ENCODE measurements at places on chromosomes 7 and 10.

DNA sequence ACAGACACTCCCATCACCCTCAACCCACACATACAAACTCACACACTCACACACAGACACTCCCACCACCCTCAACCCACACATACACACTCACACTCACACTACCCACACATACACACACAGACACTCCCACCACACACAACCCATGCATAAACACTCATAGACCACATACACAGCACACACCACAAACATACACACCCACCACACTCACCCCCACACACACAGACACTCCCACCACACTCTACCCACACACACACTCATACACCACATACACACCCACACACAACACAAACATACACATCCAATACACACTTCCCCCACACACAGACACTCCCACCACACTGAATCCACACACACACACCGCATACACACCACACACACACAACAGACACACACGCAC lies 521.2 kb downstream of the TCERG1L start:
- no peak for DNase-seq

DNA sequence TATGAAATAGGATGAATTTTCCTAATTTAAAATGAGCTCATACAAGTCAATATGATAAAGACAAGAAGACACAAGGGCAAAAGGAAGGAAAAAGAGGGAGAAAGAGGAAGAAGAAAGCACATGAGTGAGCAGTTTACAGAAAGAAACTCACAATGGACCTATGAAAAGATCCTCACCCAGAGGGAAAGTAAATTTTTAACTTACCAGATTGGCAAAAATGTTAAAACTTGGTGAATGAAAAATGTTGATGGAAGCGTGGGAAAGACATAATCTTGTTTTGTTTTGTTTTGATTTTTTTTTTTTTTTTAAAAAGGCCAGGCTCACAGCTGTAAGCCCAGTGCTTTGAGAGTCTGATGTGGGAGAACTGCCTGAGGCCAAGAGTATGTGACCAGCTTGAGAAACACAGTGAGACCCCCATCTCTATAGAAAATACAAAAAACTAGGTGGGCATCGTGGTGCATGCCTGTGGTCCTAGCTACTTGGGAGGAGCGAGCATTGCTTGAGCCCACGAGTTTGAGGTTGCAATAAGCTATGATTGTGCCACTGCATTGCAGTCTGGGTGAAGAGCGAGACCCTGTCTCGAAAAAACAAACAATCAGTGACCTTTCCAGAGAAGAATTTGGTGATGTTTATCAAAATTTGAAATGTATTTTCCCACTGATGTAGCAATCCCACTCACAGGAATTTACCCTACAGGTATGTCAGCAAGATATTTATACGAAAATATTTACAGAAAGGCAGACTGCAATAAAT lies 152.9 kb upstream of the ASAH2 start:
- no peak for DNase-seq

GRCh38 chr10:69389827-69390490 lies 26.8 kb downstream of the TACR2 start:
- DNase-seq, result no peak

DNA sequence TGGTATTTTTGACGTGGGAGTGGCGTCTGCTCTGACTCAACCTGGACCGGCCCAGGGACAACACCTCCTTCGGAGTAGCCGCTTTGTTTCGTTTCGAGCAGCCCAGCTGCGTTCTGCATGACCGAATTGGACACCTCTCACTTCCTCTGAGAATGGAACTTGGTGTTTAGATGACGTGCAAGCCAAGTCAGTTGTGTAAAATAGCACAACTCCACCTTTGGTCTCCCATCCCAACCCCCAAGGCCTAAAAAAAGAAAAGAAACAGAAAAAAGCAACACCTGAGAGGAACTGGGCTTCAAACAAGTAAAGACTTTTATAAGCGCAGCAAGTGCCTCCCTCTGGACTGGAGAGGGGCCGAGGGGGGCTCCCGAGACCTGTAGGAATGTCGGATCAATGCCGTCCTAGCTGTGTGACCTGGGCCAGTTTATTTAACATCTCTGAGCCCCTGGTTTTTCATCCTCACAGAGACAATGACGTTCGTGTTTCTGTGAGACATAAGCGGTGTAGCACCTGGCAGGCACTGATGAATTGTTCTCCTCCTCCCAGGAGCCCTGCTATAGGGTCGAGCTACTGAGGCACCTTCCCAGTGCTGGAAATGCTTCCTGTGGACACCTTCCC lies 52.0 kb upstream of the SMNDC1 start:
- no peak for DNase-seq

- no peak for DNase-seq
These were observed 88.4 kb downstream of the DIP2C start for GRCh38 chr10:600876-601659.

DNA sequence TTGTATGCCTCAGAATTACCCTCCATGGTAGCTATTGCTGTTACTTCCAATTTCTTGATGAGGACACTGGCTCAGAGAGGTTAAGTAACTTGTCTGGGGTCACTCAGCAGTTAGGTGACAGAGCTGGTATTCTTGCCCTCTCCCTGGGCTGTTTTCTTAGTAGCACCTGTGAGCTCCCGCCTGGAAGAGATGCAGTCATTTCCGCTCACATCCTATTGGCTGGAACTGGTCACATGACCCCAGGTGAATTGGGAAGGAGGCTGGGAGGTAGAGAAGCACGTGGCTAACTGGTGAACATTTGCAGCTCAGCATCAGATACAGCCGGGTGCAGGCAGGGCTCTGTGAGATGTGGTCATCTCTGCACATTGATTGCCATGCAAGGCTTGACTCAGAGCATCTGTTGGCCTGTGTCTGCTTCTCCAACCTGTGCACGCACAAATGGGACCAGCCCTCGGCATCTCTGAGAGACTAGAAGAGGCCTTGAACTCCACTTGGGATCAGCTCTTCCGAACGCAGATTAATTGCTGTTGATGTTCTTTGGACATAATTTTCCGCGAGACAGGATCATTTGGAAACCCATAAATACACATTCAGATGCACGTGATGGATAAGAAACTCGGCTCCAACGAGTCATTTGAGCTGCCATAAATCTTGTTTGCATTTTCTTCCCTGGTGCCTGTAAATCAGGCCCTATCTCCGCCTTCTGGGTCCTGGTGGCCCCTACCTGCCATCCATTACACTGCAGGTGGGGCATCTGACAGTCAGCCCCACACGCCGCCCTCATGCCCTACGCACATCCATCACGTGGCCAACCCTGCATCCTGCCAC lies 42.8 kb downstream of the MYL10 start:
- no peak for DNase-seq

DNA sequence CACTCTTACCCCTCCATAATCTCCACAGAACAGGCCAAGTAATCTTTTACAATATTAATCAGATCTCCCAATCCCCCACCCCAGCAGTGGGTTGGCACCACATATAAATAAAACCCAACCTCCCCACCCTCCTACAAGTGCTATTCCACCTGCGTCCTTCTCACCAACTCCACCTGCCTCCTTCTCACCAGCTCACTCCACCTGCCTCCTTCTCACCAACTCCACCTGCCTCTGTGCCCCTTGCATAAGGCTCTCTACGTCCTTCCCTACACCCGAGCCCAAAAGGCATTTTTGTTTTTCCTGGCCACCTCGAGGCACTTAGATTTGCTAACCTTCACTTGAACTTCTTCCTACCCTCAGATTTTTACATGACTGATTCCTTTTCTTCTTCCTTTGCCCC lies 89.7 kb downstream of the ATE1 start:
- no peak for DNase-seq

GRCh38 chr7:27602766-27603165 lies 59.9 kb downstream of the HIBADH start:
- no peak for DNase-seq

DNA sequence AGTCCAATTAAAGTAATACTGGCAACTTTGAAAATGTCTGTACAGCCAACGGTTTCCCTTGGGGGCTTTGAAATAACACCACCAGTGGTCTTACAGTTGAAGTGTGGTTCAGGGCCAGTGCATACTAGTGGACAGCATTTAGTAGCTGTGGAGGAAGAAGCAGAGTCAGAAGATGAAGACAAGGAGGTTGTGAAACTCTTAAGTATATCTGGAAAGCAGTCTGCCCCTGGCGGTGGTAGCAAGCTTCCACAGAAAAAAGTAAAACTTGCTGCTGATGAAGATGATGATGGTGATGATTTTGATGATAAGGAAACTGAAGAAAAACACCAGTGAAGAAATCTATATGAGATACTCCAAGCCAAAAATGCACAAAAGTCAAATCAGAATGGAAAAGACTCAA lies 72.2 kb downstream of the ZNF783 start:
- DNase-seq, result no peak

DNA sequence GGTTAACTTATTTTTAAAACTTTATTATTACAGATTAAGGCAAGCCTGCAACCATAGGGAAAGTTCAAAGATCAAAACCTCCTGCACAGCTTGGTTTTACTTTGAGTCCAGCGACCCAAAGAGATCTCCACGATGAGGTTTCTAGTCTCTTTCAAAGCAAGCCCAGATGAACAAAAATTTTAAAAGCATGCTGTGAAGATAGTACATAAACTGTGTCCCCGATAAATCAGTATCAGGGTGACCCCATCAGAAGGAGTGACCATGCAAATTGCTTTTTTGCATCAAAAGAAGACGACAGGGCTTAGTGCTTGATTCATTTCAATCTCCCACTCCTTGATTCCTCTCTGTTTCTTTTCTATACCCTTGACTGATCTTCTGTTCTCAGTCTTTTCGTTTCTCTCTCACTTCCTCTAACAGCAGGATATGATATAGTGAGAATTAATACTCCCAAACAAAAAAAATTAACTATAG lies 16.0 kb upstream of the DNTT start:
- DNase-seq, result no peak

- no peak for DNase-seq
These were observed 162.9 kb downstream of the SEMA3D start for GRCh38 chr7:85023916-85024315.

DNA sequence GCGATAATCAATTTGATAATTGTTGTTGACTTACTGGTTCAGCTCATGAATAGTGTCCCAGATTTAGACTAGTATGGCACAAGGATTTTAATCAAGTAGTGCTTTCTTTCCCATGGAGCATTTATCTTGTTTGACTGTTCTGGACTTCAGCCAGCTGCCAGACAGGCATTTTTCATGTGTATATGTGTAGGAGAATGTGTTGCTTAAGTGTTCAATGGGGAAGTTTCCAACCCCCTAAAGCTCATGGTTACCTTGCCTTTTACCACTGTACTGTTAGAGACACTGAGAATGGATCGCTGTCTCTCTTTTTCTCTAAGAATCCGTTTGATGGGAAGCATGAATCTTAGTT lies 103.9 kb downstream of the LRRC4 start:
- no peak for DNase-seq

DNA sequence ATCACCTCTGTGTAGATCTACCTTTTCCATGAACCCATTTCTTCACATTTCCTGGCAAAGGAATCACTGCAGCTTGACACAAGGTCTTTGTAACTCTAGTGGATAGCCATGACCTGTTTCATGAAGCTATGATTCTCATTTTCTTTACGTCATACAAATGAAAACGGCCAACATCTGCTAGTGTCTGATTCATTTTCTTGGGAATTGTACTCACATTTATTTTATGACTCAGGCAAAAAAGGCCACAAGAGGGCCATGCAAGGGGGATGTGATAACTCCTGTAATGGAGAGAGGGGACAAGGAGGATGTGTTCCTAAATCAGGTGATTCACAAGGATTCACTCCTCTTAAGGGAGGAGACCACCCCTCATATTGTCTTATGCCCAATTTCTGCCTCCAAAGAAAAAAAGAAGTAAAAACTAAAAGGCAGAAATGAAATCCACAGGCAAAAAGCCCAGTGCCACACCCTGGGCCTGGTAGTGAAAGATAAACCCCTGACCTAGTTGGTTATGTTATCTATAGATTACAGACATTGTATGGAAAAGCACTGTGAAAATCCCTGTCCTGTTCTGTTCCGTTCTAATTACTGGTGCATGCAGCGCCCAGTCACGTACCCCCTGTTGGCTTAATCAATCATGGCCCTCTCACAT lies 249.9 kb downstream of the IPMK start:
- DNase-seq, result no peak

- no peak for DNase-seq
These were observed 57.5 kb downstream of the FHIP2A start for GRCh38 chr10:114879093-114879492.

DNA sequence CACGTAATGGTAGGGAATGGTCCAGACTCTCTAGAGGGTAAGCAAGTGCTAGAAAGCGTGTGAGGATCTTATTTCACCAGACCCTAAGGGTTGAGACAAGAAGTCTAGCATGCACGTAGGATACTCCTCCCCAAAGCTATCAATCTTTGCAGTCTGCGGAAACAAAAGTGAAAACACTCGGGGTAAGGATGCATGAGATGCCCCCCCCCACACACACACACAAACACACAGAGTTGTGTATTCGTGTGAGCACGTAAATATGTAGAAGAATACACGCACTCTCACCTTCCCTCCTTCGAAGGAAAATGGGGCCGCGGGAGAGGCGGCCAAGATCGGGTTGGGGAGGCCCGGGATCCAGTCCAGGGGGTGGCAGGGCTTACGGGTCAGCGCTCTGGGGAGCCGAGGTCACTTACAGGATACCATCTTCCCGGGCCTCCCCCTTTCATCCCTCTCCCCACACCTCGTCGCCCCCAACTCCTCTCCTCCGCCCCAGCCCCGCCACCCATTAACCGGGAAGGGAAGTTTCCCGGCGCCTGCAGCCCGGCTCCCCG lies 455 bp downstream of the CUL2 start:
- DNase-seq, result no peak
